ENCODE measurements at places on chromosomes 2 and 18.

DNA sequence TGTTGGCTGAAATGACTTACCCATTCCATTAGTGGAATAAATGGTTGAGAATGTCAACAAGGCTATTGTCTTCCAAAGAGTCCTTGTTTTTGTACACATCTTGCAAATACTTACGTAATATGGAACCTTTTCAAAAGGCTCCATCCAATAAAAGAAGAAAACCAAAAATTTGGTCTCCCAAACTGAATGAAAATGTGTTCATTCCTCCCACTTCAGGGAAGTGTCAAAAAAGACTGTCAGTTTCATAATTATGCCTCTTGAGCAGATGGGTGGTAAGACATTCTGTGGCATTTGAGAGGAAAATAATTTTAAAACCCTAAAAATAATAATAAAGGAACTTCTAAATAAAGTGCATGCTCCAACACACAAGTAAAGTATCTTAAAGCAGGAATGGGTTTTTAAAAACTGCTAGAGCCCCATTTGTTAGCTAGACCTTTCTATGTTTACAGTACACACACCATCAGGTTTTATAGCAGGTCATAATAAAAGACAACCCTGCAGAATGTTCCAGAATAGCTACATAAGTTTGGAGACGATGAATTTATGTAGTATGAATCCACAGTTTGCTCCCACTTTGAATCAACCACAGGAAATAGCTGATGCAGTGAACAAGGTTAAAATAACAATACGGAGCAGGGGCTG lies 843.7 kb downstream of the LRRTM4 start:
- no peak for DNase-seq

DNA sequence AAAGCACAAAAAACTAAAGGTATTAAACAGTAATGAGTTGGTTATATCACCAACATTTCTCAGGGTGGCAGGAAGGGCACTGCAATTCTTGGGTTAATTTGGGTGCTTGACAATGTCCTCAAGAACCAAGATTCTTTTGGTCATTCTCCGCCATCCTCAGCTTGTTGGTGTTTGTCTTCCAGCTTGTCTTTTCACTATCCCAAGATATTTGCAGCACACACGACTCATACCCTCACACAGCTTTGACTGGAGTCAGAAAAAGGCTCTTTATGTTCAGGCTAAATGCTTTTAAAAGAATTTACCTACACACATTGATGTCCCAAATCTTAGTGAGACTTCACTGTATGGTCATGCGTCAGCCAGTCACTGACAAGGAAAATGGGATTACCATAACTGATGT lies 12.5 kb downstream of the GREB1L start:
- DNase-seq = no peak

GRCh38 chr2:189265696-189266320 lies 86.2 kb upstream of the COL5A2 start:
- DNase-seq = no peak

GRCh38 chr2:225582355-225583116 lies 183.0 kb downstream of the NYAP2 start:
- no peak for DNase-seq

DNA sequence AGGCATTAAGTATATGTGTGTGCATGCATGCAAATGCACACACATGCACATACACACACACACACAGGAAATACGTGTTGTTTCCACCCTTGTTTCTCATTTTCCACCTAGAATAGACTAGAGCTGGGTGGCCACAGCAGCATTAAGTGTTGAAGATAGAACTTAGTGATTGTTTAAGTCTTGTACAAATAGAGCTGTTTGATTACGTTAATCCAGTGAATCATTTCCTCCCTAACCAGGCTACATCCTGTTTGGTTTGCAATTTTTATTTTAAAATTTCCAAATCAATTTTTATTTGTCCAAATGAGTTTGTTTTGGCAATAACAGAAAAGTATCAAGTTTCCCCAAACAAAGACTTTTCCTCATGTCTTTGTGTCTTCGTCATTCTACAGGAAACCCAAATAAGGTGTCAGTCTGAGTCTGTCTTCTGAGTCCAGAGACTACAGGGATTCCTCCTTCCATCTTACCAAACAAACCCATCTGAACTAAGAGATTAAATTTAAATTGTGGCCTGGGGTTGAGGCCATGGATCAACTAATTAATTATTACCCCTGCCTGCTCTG lies 74.6 kb upstream of the GALNT5 start:
- DNase-seq = no peak

All from stimulated activated CD8-positive, alpha-beta memory T cell treated with anti-CD3 and anti-CD28 coated beads, Interleukin-7, amount 100 ng/mL, for 24 hours (primary cell).